ENCODE measurements at places on chromosomes 2 and 18. TPM values are rescaled to one million over a fixed set of nuclear protein-coding genes. Genes with fewer than 3 reads are reported as not detected.

The GPR35 gene
- total RNA-seq, result 0.39 TPM

- no peak for DNase-seq
These were observed 55.9 kb downstream of the ACVR1 start for GRCh38 chr2:157820193-157820592.

DNA sequence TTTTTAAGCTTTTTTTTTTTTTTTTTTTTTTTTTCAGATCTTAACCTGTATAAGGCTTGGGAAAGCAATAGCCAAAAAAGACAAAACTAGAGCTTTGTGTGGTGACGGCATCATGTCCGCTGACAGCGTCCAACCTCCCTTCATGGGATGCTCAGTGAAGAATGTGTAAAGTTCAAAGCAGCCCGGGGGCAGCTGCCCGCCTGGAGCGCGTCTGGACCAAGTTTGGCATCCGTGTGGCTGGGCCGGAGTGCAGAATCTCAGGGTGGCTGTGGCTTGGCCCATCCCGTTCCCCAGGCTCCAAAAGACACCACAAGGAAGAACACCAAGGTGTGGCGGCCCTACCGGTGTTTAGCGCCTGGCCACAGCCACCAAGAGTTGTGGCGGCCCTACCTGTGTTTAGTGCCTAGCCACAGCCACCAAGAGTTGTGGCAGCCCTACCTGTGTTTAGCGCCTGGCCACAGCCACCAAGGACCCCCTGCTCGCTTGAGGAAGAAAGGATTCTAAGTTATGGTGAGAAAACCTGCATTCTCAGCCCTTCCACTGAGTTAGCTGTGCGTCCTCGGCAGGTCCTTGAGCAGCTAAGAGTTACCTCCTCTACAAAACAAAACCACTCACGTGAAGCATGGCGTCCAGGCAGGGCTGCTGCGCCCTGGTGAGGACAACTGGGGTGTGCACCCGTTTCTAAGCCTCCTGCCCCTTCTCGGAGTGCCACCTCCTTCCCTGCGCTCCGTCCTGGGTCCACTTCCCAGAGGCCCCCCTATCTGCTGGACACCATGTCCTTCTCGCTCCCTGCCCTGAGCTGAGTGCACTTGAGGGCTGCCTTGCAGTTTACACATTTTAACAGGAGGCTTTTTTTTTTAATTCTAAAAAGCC, 103.6 kb upstream of the SALL3 start:
- no peak for DNase-seq

DNA sequence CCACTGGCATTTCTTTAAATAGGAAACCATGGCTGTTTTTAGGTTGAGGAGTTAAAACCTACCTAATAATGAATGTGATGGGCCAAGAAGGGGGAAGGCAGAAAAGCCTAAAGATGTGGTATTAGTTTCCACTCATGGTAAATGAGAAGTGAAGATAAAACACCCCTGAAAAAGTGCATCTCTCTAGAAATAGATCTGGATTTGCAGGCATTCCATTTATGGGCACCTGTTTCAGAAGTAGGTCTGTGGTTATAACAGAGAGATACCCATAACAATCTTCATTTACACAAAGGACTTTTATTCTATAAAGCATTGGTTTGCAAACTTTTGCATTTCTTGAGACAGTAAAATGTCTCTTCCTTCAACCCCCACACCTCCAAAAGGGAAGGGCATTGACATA, 62.1 kb downstream of the PRKCE start:
- no peak for DNase-seq

- DNase-seq, result no peak
These were observed 380.6 kb downstream of the SPAG16 start for GRCh38 chr2:213664817-213665216.

DNA sequence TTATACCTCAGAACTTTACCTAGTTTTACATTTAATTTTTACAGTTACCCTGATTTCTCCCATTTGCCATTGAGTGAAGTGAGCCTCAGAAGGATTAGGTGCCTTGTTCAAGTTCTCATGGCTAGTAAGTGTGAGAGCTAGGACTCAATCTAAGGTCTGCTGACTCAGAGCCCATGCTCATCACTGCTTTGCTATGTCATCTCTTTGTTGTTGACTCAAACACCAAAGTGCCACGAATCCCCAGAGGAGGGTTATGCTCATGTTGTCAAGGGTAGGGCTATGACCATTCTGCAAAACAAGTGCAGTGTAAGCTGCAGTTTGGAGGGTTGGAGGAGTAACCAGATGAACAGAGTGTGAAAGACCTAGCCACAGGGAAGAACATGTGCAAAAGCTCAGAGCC, 185.4 kb upstream of the SKOR2 start:
- no peak for DNase-seq

All from GM23338 (cell line).